ENCODE measurements at places on chromosomes 4 and X.

DNA sequence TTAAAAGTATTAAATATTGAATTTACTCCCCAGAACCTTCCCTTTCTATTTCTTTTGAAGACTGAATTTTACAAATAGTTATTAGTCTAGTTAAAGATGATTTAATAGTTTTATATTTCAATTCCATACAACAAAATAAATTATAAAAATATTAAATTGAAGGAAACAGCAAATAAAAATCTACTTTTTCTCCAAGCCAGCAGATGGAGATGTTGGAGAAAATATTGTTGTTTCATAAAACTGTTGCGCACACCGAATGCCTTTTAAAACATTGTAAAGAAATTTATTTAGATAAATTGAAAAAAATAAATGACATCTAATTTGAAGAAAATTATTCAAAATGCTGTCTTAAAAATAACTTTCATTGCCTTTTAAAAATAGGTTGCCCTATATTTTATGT, 5.5 kb downstream of the GRIA2 start:
- DNase-seq = no peak

DNA sequence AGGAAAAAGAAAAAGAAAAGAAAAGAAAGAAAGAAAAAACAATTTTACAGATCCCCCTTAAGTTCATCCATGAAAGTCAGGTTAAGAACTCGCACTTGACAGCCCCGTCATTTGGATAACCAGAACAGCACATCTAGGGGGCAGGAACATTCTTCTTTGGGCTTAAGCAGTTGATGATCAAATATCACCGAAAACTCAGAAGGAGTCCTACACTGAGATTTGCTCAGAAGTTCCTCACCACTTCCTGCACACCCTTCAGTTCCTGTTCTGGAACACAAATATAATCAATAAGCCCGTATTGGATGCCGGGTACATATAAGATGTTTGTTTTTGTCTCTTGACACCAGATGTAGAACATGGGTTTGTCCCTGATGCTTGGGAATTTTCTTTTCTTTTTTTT, 14.7 kb downstream of the NLGN3 start:
- DNase-seq = no peak

DNA sequence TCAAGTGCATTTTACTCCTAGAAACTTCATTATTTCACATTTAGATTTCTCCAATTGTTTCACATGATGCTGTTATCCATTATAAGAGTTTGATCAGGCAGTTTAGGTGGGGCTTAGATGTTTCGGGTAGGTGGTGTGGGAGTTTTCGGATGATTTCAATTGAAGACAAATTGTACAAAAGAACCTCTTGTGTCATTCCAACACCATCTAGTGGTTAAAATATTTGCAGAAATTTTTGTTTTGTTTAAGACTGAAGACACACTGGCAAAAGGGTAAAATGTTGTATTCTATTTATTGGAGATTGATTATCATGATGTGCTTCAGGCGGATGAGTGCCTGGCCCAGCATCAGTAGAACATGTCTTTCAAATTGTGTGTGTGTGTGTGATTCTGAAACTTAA, 212.7 kb downstream of the SH3BGRL start:
- no peak for DNase-seq

DNA sequence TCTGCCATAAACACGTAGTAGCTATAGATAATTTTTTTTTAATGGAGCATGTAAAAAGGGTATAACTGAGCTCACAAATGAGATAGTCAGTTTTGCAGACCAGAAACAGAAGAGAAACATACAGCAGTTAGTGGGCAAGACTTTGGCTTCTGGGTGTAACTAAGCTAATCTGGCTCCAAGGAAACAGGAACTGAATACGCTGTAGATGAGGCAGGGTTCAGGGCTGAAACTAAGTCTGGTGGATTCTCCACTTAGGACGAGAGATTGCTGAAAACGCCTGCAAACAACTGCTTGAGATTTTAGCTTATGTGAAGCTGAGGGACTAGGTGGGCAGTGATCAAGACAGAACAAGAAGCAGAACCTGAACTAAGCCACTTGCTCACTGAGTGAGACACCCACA, 91.7 kb downstream of the SMIM20 start:
- DNase-seq = no peak

DNA sequence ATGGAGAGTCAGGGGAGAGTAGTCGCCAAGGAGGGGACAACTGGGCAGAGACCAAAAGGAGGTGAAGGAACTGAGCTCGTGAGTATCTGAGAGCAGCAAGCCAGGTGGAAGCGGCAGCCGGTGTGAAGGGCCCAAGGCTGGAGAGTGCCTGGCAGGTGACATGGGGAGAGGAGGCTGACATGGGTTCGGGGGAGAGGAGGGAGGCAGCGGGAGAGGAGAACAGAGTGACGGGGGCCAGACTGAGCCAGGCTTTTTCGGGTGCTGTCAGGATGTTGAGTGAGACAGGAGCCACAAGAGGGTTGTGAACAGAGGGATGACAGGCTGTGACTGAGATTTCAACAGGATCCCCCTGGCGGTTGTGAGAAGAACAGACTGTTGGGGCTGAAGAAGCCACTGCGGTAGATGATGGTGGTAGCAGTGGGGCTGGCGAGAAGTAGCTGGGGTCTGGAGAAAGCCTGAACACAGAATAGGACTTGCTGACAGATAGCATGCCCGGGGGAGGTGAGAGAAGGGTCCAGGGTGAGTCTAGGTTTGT, 5.7 kb downstream of the ELK1 start:
- DNase-seq = no peak

GRCh38 chr4:182555997-182556418, 312.8 kb downstream of the TENM3 start:
- no peak for DNase-seq

DNA sequence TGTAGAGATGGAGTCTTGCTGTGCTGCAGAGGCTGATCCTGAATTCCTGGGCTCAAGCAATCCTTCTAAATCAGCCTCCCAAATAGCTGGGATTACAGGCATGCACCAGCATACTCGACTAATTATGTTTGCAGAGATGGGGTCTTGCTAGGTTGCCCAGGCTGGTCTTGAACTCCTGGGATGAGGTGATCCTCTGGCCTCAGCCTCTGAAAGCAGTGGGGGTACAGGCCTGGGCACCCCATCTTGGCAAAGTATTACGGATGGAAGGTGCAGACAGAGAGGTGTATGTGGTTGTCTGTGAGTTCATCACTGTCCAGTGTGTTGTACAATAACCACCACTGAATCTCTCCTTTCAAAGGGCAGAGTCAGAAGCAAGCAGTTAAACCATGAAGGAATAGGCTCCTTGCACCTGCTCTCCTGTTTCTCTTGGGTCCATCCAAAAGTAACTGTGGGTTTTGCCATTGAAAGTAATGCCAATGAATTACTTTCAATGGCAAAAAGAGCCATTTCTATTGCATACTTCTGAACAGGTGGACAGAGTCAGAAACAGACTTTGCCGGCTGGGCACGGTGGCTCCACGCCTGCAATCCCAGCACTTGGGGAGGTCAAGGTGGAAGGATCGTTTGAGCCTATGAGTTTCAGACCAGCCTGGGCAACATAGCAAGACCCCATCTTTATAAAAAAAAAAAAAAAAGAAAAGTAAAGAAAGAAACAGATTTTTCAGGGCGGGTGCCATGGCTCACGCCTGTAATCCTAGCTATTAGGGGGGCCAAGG, 7.0 kb upstream of the AKAP17A start:
- DNase-seq = no peak

DNA sequence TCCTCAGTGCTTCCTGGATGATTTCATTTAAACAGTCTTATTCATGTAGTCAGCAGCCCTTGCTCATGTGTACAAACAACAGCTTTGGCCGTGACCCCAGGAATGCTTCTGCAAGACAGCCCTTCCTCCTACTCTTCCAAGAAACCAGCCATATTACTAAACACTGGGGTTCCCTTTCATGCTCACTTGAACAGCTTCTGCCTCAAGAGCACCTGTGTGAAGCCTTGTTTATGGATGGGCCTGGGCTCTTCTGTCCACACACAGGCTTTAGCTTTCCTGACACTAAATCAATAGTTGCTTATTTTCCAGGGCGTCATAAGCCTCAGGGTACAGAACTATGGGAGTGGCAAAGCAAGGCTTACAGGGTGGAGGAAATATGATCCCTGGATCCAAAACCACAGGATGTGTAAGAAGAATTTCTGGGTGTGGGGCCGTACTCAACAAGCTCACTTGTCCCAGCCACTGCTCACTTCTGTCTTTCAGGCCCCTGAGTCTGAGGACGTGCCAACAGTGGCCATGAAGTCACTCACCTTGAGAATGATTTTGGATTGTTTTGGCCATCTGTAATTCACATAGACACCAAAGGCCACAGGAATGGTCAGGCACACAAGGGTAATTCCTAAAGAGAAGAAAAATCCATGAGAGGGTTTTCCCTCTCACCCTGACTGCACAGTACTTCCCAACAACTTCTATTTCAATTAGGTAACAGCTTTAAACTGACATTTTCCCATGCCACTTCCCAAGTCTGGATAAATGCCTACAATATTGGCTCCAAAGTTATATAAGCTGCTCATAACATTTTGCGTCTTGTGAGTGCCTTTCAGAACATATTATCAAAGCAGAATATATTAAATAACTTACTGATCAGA, 17.7 kb downstream of the SLC10A6 start:
- no peak for DNase-seq

- no peak for DNase-seq
These were observed 14.4 kb downstream of the CHIC1 start for GRCh38 chrX:73577361-73577760.

DNA sequence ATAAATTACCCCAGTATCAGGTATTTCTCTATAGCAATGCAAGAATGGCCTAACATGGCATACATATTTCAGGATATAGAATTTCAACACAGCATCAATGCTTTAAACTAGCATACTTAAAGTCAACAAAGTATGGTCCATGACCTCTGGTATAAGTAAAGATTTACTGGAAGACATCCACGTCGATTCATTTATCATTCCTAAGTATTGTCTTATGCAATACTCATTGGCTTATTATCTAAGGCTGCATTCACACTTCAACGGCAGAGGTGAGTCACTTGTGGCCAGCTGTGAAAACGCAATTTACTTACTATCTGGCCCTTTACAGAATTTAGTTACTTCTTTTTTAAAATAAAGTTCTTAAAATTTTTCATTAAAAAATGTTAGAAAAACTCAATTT, 42.6 kb downstream of the ADGRA3 start:
- no peak for DNase-seq

GRCh38 chr4:174213731-174214100, 69.8 kb downstream of the FBXO8 start:
- no peak for DNase-seq

- DNase-seq = no peak
These were observed 204.5 kb upstream of the IGFBP7 start for GRCh38 chr4:57314636-57315035.

- DNase-seq = no peak
These were observed 180.7 kb downstream of the CEP135 start for GRCh38 chr4:56129431-56129861.

DNA sequence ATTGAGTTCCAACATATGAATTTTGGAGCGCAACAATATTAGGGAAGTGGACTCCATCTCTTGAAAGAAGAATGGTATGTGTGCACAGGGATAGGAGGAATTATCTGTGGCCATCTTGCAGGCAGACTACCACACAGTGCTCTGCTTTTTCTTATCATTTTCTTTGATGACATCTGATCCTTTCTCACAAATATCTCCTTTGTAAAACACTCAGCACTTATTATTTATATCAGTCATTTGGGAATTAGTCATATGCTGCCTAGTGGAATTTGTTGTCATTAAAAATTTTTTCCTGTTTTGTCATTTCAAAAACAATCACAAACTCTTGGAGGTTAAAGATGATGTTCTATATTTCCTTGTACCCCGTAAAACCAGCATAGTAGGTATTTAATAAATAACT, 444.3 kb upstream of the ATOH1 start:
- no peak for DNase-seq

DNA sequence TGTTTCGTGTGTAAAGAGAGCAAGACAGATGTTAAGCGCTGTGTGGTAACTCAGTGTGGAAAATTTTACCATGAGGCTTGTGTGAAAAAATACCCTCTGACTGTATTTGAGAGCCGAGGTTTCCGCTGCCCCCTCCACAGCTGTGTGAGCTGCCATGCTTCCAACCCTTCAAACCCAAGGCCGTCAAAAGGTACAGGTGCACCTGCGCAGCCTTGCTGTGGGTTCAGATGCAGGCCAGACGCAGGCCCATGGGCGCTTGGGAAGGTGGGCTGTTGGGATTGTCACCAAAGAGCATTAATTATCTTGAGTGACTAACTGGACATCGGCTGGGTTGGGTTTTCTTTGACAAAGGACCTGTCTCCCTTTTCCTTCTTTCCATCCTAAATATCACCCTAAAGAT, 55.4 kb downstream of the NELFA start:
- no peak for DNase-seq

GRCh38 chrX:73126240-73126639, 46.9 kb upstream of the PABPC1L2A start:
- no peak for DNase-seq

DNA sequence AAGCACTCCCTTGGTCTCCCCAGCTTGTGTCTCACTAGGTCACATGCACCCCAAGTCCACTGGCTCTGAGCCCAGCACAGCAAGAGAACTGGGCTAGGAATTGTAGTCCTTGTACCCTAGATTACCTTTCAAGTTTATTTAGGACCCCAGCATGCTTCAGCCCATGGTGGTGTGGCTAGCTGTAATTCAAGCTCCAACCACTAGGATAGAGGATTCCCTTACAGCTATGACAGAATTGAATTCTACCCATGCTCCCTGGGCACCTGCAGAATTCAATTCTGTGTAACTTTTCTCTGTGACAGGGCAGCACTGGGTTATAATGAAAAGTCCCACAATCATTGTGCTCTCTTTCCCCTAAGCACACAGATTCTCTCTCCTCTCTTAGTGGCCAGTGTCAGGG, 253.8 kb upstream of the DMD start:
- DNase-seq = no peak

DNA sequence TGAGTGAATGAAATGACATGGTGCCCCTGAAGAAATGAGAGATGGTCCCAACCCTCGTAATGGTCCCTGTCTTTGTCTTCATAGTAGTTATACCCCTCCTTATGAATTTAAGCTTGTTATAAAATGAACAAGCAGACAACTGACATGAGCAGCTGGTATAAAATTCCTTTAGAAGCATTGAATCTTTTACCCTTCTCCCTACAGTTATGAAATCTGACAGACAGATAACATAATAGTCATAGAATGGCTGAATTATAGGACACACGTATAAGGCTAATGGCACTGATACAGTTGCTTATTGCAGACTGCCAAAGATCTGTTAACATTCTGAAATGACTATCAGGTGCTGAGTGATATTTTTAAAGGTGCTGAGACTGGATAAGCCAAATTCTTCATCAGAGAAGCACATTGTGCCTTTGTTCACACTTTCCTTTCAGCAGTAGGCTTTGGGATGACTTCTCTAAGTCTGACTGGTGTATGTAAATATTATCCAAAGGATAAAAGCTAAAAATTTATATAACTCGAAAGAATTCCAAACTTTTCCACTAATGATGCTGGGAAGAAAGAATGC, 47.4 kb upstream of the PDGFC start:
- no peak for DNase-seq

- no peak for DNase-seq
These were observed 14.5 kb downstream of the L1CAM start for GRCh38 chrX:153871451-153871850.

GRCh38 chr4:163757219-163757618, 262.7 kb downstream of the TMA16 start:
- no peak for DNase-seq
